ENCODE measurements at places on chromosomes 16 and 17.

- no peak for DNase-seq
These were observed 40.1 kb downstream of the BCL7C start for GRCh38 chr16:30853758-30854157.

DNA sequence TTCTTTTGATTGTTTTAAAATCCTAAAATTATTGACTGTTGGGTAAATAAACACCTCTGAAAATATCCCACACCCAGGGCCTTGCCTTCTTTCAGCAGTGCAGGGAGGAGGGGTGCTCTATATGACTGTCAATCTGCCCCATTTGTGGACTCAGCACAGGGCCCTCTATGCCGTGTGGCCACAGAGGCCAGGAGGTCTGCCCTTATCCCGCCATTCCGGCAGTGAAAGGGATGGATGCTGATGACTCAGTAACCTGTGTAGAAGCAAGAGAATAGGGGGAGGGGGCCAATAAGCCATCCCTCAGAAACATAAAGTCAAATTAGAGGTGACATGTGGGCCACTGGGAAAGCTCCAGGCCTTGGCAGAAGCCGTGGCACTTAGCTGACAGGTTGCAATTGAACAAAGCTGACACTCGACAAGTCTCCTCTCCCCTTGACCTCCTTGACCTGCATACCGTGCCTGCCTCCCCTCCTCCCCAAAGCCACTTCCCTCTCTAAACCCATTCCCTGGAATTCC, 281.4 kb upstream of the DYNLRB2 start:
- no peak for DNase-seq

GRCh38 chr17:38324141-38324697, 19.5 kb downstream of the GPR179 start:
- DNase-seq, result no peak

DNA sequence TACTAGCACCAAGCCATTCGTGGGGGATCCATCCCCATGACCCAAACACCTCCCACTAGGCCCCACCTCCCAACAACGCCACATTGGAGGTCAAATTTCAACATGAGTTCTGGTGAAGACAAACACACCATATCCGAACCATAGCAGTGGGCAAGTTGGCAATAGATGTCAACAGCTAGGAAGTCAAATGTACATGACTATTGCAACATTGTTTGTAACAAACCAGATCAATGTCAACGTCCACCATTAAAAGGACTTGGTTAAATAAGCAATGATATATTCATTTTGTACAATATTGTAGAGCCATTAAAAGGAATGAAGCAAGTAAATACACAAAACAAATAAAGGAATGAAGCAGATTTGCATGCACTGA, 26.5 kb upstream of the CIITA start:
- DNase-seq, result no peak

DNA sequence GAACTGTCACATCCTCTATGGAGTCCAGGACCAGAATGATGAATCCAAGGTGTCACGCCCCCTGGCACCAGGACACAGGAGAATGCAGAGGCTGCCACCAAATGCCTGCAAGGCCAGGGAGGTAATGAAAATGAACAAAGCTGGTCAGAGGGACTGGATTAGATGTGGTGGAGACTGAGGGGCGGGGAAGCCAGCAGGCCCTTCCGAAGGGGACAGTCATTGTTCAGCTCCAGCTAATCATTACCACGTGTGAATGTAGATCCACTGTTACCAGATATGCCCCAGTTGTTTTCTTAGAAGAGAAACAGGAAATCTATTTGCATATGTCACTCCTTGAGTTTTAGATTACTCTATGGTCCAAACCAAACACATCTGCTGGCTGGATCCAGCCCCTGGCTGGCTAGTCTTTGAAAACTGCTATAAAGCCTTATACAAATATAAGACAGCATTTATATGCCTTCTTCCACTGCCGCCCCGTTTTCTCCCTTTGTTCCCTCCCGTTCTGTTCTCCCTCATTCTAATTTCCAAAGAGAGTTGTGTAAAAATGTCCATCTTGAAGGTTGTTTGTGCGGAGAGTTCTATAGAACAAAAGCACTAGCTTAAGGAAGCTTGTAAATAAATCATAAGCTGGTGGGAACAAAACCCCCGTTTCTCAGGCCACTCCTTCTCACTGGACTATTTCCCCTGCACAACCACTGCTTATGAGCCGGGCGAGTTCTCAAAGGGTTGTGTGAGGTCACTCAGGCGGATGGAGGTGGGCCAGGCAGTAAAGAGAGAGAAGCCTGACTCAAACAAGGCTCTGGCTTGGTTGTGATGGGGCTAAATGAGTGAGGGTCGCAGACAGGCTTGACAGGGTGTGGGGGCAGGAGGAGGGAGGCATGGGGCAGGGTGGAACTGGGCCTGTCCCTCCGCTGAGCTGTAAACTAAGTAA, 14.2 kb downstream of the CRYM start:
- DNase-seq, result no peak

DNA sequence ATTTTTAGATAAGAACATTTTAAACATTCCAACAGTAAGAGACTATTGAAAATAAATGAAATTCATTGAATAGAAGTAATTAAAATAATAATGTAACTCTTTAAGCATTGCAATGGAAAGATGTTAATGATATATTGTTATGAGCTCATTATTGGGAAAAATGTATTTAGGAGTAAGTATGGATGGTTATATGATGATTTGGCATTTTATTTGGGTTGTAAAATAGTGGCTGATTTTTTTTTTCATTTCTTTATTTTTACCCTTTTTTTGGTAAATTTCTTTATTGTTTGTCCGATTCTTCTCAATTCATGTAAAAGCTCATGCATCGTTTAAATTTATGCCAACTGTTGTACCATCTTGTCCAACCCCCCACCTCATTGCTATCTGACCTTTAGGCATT, 539.9 kb downstream of the HS3ST4 start:
- no peak for DNase-seq

- DNase-seq, result no peak
These were observed 18.5 kb downstream of the TOP2A start for GRCh38 chr17:40399185-40399584.

GRCh38 chr17:37752482-37752881, 7.6 kb upstream of the HNF1B start:
- no peak for DNase-seq

DNA sequence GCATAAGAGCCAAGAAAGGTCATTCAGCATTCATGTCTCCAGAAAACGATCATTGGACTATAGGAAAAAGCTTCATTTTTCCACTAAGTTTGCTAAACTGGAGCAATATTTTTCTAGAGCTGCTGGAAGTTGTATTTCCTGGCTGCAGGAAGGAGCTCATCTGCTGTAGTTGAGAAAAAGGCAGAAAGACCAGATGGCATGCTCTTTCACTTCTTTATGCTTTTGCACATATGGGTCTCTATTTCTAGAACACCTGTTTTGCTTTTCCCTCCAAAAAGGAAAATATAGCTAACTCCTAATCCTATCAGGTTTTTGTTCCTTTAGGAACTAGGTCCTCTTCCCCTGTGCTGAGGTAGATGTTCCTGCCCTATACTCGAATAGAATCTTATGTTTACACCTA, 61.9 kb upstream of the HLF start:
- no peak for DNase-seq

DNA sequence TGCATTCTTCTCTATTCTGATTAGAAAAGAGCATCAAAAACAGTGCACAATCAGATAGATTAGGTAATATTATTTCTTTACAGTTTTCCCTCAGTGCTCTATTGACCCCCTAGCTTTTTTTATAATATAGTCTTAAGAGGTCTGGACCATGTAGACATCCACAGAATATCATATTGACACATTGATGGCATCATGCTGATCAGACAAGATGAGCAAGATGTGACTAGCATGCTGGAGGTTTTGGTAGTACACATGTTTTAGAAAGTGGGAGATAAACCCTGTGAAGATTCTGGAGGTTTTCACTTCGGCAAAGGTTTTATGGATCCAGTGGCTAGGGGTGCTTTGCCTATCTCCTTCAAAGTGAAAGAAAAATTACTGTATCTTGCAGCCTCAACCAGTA, 2.8 kb upstream of the ABCA8 start:
- no peak for DNase-seq

DNA sequence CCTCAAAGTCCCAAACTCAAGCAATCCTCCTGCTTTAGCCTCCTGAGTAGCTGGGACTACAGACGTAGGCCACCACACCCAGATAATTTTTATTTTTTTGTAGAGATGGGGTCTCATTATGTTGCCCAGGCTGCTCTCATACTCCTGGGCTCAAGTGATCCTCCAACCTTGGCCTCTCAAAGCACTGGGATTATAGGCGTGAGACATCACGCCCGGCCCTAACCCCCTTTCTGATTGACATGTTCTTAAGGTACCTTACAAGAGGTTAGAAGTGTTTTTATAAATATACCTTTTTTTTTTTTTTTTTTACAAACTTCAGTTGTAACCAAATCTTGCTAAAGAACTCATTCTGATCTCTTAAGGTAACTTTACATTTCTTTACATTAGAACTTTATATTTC, 64.8 kb downstream of the GNA13 start:
- DNase-seq, result no peak

GRCh38 chr16:85969159-85969558, 70.2 kb downstream of the IRF8 start:
- DNase-seq, result no peak

GRCh38 chr16:47887496-47887895, 268.3 kb downstream of the ABCC12 start:
- DNase-seq, result no peak

- DNase-seq, result no peak
These were observed 17.0 kb upstream of the ABCA8 start for GRCh38 chr17:68972119-68972704.

DNA sequence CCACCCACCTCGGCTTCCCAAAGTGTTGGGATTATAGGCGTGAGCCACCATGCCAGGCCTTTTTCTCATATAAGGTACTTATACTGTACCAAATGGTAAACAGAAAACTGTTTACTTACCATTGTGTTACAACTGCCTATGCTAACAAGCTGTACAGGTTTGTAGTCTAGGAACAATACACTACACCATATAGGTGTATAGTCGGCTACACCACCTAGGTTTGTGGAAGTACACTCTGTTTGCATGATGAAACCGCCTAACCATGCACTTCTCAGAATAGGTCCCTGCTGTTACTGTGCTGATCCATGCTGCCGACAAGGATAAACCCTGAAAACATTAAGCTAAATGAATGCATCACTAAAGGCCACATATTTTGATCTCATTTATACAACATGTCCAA, 18.9 kb downstream of the DNAJA2 start:
- no peak for DNase-seq

GRCh38 chr17:36094746-36095145, 4.8 kb upstream of the CCL3 start:
- no peak for DNase-seq

GRCh38 chr17:63476459-63476853, 405 bp upstream of the ACE start:
- peak; percentile 25 for DNase-seq

- DNase-seq, result no peak
These were observed 2.6 kb downstream of the GID4 start for GRCh38 chr17:18041776-18042175.

DNA sequence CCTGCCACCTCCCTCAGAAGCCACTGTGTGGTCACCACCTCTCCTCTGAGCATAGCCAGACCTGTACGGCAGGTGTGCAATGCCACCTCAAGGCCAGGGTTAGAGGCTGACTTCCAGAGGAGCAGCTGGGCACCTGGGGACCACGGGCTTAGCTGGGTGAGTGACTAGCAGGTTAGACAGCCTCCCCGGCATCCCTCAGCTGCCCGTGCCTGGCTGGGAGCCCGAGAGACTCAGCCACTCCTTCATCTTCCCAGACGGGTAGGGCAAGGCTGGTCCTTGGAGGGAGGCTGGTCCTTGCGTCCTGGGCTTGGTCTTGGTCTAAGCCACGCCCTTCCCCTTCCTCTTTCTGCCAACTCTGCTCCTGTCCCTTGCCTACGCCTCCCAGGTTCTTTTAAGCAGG, 7.8 kb downstream of the CRHR1 start:
- no peak for DNase-seq

DNA sequence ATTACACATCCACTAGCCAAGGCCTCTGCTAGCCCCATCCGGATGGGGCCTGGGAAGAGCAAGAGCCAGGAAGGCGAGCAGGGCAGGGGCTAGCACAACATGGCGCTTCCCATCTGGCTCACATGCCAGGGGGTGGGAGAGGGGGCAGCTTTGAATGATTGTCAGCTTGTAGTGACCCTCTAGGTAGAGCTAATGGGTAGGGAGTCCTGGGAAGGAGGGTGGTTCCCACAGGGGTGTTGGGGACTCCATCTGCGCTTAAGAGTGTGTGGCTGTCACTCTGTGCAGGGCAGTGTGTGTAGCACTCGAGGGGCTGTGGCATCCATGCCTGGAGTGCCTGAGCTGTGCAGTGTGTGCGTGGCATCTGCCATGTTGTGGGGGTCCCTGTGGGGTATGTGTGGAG, 24.5 kb downstream of the ARHGAP23 start:
- DNase-seq, result no peak

GRCh38 chr17:42493319-42493718, 34.6 kb downstream of the ATP6V0A1 start:
- DNase-seq, result no peak

- no peak for DNase-seq
These were observed 23.2 kb upstream of the SPNS2 start for GRCh38 chr17:4475463-4475862.

- DNase-seq, result no peak
These were observed 70.2 kb downstream of the USP43 start for GRCh38 chr17:9715503-9716016.

- DNase-seq, result no peak
These were observed 3.5 kb upstream of the SPPL2C start for GRCh38 chr17:45841186-45841585.

- DNase-seq, result peak; percentile 76
These were observed at the start of gene CACNA1H for GRCh38 chr16:1152651-1153259. TSS of gene CACNA1H (plus strand) at chr16:1153106. CDS start at chr16:1153738, 632 bp downstream.

DNA sequence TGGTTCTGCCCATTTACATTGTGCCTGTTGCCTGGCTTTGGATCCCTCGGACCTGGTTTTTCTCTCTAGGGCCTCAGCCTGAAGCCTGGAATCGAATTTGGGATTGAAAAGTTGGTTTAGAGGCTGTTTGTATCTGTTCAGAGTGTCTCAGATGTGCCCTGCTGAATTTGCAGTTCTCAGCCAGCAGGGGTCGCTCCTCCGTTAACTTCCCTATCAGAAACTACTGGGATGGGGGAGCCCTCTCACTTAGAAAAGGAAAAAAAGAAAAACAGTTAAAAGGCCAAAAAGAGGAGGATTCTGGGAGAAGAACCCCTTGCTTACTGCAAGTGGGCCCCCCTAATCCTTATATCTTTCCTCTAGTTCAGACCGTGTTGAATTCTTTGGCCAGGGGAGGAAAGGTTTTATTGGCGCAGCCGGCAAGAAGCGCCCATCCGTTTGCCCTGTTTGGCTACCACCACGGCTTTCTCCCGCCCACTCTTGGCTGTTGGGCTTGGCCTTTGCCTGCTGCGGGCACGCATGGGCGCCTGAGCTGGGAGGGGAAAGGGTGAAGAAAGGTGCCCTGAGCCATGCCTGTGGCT, 8.7 kb downstream of the FZD2 start:
- DNase-seq, result no peak

DNA sequence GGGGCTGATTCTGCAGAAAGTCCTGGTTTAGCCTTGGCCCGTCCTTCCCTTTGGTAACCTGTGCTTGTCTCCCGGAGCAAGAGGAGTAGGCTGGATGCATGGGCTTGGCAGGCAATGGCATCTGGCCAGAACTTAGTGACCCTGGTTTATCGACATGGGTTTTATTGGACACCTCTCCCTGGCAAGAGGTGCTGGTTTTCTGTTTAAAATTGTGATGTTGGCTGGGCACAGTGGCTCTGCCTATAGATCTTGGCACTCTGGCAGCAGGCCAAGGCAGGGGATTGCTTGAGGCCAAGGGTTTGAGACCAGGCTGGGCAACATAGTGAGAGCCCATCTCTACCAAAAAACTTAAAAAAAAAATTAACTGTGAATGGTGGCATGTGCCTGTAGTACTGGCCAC, 31.2 kb downstream of the SLC12A3 start:
- no peak for DNase-seq

- DNase-seq, result peak; percentile 78
These were observed at the start of gene XYLT1 for GRCh38 chr16:17470908-17471718. TSS of gene XYLT1 (minus strand) at chr16:17470960. CDS start at chr16:17470796, 164 bp downstream.
